ENCODE measurements at places on chromosomes 3 and 15.

DNA sequence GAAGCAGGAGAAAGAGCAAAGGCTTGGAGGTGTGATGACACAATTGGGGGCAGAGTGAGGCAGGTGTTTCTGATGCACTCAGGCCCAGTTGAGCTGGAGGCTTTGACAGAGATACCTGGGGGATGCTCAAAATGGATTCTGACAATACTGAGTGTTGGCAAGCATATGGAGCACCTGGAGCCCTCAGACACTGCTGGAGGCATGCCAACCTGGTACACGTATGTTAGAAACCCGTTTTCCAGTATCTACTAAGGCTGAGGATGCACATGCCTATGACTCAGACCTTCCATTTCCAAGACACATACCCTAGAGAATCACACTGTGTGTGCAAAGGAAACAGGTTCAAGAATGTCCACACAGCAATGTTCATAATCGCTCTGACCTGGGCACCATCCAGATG lies 58.7 kb downstream of the WNT7A start:
- no peak for DNase-seq

- no peak for DNase-seq
Measured at GRCh38 chr15:95639208-95639607, 691.3 kb upstream of the NR2F2 start.

DNA sequence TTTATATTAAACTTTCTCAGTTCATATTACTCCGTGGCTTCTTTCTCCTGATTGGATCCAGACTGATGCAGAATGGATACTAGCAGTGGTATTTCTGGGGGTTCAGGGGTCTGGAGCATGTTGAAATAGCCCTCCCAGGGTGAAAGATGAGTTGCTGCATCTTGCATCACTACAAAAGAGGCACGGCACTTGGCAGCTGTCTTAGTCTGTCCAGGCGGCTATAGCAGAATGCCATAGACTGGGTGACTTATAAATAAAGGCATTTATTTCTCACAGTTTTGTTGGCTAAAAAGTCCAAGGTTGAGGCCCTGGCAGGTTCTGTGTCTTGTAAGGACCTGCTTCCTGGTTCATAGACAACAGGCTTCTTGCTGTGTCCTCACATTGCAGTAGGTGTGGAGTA lies 660 bp upstream of the BCL2L10 start:
- no peak for DNase-seq

GRCh38 chr3:155230382-155230781 lies 63.1 kb downstream of the STRIT1 start:
- DNase-seq: no peak

DNA sequence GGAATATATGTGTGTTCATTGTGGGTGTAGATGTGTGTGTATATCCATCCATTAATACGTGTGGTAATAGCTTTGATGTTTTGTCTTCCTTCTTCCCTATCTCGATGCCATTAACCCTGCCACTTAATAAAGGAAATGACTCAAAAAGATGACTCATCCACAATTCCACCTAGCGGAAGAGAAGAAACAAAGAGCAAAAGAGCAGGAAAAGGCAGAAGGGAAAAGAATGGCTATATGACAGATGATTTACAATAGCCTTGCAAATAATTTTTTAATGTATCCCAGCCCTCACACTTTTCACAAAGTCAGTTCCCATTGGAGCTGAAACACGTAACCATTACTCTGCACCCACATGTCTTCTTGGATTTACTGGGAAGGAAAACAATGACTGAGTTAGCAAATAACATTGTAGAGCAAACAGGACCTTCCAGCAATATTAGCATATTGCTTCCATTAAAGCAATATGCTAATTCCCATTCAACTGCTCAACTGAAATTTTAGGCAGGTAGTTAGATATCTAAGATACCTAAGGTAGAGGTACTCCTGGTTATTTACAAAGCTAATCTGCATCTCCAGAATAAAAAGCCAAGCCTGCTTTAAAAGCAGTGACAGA lies 197.2 kb downstream of the KCNAB1 start:
- DNase-seq: peak; percentile 48

DNA sequence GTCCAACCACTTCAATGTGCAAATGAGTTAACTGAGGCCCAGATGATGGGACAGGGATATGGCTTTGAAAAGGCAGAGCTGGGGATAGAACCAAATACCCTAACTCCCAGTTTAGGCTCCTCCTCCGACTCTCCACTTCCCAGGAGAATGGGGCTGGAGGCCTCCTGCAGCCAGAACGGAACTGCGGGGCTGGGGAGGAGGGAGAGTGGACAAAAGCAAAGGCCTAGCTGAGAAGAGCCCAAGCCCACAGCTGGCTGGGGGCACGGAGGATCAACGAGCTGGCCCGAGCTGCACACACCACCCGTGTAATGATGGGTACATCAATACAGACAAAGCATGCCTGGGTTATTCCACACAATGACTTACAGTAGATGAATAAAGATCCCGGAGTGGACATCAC lies 74.8 kb downstream of the NUP210 start:
- no peak for DNase-seq

All from NCI-H774 (cell line).